ENCODE measurements at places on chromosomes 2 and 18.

GRCh38 chr2:118856978-118857676 lies 9.7 kb upstream of the EN1 start:
- no peak for DNase-seq

DNA sequence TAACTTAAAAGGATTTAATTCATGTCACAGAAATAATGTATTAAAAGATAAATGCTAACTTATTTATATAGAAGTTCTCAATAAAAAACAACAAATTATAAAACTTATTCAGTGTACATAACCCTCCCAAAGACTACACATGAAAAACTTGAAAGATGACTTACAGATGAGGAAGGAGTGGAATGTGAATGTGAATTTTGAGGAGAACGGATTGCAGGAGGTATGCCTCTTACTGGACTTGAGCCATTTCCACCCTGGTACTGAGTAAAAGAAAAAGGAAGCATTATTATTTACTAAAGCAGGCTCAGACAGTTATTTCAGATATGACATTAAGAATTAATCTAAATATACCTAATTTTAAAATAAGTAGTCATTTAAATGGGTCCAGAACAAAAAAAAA lies 104.4 kb downstream of the TLK1 start:
- no peak for DNase-seq

GRCh38 chr2:120754067-120754960 lies 18.6 kb downstream of the GLI2 start:
- DNase-seq = no peak

- DNase-seq = no peak
These were observed 46.4 kb downstream of the ACYP2 start for GRCh38 chr2:54161660-54162424.

- DNase-seq = no peak
These were observed 97.8 kb upstream of the RASGRP3 start for GRCh38 chr2:33378556-33379210.
